ENCODE measurements at places on chromosomes 3 and 15.

GRCh38 chr3:117790235-117790987 lies 1080.8 kb downstream of the TUSC7 start:
- DNase-seq = peak; percentile 57

- no peak for DNase-seq
Measured at GRCh38 chr3:13947912-13948311, 68.0 kb upstream of the WNT7A start.

DNA sequence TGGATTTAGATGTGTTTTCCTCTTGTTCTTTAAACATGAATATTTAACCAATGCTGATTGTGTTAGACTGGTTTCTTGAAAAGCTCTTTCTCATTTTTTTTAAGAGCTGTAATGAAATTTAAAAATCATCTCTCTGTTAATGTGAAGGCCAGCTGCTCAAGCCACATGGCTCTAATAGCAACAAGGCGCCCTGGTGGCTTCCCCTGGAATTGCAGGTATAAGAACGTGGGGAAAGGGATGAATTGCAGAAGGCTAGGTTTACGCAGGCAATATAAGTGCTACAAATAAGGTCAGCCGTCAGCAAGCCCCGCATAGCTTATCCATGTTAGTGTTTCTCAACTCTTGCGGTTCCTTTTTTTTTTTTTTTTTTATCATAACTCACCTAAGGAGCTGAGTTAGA lies 108.5 kb downstream of the SAMMSON start:
- DNase-seq = peak; percentile 4

DNA sequence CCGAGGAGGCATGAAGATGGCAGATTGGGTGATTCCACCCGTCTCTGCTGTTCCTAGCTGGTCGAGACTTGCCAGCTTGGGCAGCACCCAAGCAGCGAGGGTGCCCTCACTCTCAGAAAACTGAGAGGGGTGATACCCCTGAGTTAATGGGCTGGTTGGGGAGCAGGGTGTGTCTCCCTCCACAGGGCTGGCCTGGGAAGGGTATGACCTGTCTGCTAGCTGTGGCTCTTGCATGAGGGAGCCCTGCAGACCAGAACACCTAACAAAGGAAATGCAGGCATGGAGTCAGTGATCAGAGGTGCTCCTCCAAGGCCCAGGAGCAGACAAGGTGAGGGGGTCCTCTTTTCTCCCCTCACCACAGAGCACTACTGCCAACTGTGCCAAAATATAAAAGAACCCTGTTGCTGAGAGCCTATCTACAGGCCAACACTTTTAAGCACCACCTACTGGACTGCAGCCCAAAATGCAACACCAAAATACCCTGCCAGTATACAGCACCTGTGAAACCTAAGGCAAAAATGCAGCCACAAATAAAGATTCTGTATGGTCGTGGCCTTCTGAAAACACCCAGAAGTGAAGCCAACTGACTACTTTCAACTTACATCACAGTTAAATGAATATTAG lies 35.8 kb upstream of the PPM1L start:
- no peak for DNase-seq

DNA sequence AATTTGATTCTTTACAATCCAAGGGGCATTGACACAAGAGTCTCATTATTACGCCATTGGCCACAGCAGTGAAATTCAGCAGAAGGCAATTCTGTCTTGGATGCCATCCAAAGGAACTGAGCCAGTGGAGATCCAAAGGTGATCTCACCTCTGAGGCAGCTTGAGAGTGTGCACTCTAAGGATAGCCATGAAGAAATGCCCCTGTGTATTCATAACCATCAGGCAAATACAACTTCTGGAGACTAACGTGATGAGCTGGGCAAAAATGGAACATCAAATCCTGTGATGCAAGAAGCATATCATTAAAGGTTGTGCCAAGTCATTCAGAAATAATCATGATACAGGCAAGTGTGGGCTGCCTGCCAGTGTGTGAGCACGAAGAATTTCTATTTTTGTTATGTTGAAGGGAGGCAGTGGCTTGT lies 41.4 kb downstream of the ROBO2 start:
- peak; percentile 67 for DNase-seq

DNA sequence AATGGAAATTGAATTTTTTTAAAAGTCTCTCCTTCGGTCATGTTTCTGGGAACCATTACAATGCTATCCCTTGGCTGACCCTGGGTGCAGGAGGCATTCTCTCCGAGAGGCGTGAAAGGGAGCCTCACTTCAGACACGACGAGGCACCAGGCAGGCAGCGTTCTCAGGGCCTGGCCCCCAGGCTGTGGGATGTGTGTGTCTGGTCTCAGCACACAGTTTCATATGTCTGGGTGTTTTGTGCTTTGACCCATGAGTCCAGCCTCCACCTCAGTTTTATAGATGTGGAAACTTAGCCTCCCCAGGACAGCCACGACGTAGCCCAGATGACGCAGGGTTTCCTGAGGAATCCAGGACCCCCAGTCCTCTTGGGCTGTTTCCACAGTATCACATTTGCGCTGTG lies 34.0 kb downstream of the FGD5 start:
- DNase-seq = no peak

DNA sequence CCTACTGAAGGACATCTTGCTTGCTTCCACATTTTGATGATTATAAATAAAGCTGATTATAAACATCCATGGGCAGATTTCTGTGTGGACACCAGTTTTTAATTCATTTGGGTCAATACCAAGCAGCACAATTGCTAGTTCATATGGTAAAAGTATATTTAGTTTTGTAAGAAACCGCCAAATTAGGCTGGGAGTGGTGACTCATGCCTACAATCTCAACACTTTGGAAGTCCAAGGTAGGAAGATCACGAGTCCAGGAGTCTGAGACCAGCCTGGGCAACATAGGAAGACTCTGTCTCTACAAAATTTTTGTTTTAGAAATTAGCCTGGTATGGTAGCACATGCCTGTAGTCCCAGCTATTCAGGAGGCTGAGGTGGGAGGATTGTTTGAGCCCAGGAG lies 52.6 kb upstream of the ABHD2 start:
- DNase-seq = peak; percentile 36

GRCh38 chr15:80252121-80252518 lies at the start of gene CTXND1:
Gene CTXND1 (minus strand): TSS chr15:80252213. CDS start chr15:80201949, 50,264 bp downstream.
- no peak for DNase-seq

GRCh38 chr3:27900316-27900715 lies 178.2 kb upstream of the EOMES start:
- no peak for DNase-seq

GRCh38 chr3:119800844-119801243 lies 18.9 kb downstream of the NR1I2 start:
- DNase-seq = no peak

DNA sequence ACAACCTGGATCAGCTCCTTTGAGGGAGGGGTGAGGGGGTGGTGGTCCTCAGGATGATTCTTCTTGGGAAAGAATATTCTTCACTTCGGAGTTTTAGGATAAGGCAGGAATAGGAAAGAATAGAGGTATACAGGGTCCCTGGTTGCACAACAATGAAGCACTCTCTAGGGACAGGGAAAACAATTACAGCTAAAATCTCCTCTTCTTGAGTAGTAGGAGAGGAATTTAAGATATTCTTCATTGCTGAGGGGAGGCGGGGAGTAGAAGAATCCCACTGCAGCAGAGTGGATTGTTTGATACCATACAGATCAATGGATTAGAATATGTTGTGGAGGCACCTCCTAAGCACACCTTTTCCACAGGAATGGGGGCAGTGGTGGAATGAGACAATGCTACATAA lies 20.5 kb downstream of the SLC9C1 start:
- no peak for DNase-seq

GRCh38 chr3:131705558-131706051 lies 202.8 kb upstream of the MRPL3 start:
- no peak for DNase-seq

GRCh38 chr3:67832817-67833216 lies 178.4 kb upstream of the SUCLG2 start:
- DNase-seq = no peak

DNA sequence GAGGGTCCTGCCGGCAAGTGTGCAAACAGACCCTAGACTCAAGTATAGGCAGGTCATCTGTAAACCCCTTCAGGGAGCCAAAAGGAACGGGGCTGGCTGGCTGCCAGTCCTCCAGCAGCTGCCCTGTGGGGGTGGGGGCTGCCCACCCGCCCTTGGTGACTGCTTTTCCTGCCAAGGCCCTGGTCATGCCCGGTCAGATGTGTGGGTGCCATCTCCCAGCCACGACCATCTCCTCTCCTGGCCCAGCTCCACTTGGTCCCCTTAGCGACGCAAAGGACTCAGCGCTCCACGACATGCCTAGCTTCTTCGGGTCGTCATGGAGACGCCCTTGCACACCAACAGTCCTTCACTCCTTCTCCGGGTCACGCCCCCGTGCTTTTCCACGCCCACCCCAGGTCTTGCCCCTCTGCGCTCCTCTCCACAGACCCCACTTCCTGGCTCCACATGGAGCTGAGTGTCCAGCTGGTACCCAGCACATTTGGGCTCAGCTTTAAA lies 2.4 kb downstream of the MUC4 start:
- no peak for DNase-seq

- DNase-seq = peak; percentile 77
Measured at GRCh38 chr15:96054621-96055020, 275.9 kb upstream of the NR2F2 start.

DNA sequence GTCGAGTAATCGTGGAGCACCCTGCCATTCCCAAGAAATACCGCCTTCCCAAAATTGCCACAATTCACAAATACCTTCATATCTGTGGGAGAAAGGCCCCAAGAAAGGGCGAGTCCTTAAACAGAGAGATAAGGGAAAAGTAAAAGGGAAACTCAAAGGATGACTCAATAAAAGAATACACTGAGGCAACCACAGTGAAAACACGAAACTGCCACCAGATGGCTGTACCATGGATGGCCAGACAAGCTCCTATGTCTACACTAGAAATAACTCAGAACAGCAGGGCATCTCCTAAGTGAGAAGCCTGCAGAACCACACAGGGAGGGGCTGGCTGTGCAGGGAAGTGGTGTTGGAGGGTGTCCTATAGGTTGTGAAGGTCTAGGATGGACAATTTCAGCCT lies 25.0 kb downstream of the SRGAP3 start:
- DNase-seq = no peak

- DNase-seq = no peak
Measured at GRCh38 chr3:11287404-11287803, 15.2 kb downstream of the ATG7 start.

DNA sequence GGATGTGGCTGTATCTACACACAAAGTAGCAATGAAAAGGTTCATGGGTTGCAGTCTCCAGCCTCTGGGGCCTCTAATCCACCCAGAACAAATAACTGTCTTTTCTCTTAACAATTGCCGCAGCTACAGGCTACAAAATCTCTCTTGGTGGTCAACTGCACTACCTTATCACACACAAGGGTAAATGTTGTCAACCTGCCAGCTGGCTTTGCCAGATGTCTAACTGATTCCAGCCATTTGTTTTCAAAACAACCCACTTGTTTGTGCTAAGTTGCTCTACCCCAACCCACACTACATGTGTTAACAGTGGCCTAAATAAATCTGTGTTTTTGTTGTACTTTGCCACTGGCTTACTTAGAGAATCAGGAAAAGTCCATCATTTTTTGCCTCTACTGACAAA lies 447.3 kb downstream of the TAFA4 start:
- no peak for DNase-seq

DNA sequence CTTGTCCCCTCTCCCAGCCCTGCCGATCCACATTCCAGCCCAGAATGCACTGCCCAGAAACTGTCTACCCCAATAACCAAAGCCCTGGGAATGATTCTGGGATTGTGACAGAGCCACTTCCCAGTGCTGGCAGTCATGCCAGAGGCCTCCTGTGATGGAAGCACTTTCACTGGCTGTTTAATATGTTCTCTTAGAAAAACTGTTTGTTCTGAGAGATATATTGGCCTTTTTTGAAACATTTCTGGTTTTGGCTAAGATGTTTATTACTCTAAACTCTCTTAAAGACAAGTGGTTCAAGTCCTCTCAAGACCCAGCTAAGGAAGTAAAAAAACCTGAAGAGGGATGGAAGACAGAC lies 74.0 kb upstream of the HACD2 start:
- no peak for DNase-seq

DNA sequence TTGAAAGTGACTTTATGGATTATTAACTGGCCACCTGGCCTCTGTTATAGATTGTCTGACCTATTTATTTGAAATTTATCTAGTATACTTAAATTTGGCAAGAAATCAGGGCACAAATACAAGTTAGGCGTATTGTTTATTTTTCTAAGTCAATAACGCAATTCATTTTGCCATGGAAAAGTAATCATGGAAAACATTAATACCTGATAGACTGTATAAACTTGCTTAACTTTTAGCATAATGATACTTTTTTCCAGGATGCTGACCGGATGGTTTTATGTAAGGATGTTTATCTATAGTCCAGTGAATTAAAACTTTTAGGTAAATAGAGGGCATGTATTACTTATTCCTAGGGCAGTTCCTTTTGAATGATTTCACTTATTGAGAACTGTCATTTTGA lies 20.2 kb downstream of the FNDC3B start:
- no peak for DNase-seq

DNA sequence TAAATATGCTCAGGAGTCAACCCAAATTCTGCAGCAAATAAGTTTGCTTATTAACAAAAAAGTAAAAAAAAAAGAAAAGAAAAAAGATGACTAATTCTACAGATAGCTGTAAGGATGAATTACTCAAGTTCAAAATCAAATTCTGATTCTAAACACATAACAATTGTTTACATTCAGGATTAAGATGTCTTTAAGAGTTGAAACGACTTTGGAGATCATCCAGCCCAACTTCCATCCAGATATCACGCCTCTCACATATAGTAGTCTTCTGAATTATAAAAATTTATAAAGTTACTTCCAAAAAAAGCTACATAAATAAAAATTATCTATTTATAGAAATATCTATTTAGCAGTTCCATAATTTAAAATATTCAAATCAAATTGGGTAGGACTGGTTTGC lies 39.8 kb downstream of the GYG1 start:
- DNase-seq = no peak

DNA sequence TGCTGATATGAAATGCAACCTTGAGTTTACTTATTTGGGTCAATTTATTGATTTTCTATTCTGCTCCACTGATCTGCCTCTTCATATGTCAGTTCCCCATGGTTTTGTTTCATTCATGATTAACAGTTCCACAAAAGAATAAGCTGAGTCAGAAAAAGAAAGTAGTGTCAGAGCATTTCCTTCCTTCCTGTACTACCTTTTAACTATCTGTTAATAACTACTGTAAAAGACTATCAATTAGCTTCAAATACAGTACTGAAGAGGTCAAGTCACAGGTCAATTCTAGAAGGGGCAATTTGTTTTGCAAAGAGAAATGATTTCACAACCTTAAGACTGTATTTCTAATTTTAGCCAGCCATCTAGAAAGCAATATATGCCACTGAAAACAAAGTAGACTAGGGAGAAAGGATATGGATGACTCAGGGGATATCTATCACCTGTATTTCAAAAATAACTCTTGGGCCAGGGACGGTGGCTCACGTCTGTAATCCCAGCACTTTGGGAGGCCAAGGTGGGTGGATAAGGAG lies 129.5 kb downstream of the TFDP2 start:
- DNase-seq = peak; percentile 41

DNA sequence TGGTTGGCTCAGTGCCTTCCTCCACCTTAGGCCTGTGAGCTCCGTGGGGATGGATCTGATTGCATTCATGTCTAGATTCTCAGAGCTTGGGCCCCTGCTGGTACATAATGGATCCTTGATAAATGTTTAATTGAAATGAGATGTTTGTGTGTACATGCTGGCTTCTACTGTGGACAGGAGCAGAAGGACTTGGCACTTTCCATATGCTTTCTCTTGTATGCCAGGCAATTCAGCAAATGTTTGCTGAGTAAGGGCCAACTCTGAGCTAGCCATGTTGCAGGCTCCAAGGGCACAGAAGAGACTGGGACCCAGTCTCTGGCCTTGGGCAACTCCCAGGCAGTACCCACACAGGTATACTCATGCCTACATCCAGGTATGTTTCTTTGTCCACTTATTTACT lies 67.0 kb downstream of the RAB11A start:
- no peak for DNase-seq
